ENCODE measurements at places on chromosomes 12 and 14. TPM values are rescaled to one million over a fixed set of nuclear protein-coding genes. Genes with fewer than 3 reads are reported as not detected.

The RNASE3 gene
- not detected for total RNA-seq

GRCh38 chr12:96241846-96242256 lies 47.7 kb downstream of the ELK3 start:
- DNase-seq: peak; percentile 58

The POTEG gene
- total RNA-seq: not detected

DNA sequence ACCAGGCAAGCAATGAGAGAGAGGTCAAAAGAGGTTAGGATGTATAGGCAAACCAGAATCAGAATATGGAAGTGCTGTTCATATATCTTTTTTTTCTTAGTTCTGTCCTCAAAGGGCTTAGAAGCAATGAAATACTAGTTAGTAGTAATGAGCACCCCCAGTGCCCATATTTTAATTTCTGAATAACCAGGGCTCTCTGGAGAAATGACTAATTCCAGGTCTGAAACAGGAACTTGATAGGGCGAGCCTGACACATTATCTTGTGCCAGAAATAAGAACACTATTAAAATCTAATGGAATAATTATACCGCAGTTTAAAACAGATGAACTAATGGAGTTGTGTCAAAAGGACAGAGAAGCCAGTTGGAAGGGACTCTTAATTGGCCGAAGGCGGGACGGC lies 30.9 kb downstream of the BICDL1 start:
- DNase-seq: no peak

DNA sequence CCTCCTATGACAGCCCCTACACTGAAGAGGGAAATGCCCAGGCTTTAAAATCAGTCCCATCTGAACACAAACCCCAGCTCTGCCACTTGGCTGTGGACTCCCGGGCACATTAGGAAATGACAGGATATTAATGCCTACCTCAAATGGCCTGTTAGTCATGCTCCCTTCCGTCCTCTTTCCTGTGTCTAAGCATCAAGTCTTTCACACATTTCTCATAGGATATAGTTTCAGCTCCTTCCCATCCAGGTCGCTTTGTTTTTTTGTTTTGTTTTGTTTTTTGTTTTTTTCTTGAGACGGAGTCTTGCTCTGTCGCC lies 16.1 kb downstream of the PLEK2 start:
- no peak for DNase-seq

GRCh38 chr14:104158827-104159798 lies 20.7 kb downstream of the KIF26A start:
- DNase-seq: peak; percentile 78

The SLC17A8 gene
- not detected for total RNA-seq

GRCh38 chr12:117080661-117081144 lies 18.5 kb downstream of the TESC start:
- DNase-seq: no peak

The PLEKHD1 gene
- total RNA-seq: not detected

DNA sequence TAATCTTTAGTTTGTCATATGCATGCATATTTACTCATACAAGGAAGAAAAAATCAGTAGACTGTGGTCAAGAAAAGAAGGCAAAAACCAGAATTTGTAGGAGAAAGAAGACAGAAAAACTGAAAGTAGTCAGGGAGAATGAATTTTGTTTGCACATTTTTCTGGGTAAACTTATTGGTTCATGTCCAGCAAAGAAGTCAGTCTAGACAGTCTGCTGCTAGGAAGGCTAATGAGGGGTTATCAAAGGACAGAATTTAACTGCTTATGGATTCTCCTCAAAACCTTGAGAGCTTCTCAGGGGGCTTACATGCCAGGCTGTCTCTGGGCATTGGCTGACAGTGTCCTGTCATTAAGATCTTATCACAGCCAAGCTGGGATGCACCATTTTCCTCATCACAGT lies 293.9 kb downstream of the RPAP3 start:
- no peak for DNase-seq

DNA sequence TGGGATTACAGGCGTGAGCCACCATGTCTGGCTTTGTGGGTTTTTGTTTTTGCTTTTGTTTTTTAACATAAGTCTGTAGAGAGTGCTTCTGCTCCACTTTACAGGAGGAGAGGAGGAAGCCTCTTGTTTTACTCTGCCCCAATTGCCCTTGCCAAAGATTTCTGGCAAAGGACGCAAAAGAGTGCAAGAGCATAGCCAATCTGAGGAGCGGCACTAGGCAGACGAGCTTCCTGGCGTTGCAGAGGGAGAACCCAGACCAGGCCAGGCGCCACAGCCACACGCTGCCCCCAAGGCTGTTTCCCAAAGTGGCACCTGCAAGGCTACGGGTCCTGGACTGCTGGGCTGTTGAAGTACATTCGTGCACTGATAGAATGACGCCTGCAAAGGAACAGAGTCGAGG lies 96.2 kb downstream of the BBS10 start:
- DNase-seq: no peak

The DDN gene
- total RNA-seq: 0.52 TPM

The SMIM41 gene
- not detected for total RNA-seq

- DNase-seq: no peak
Observed at GRCh38 chr14:85308531-85309300, 221.2 kb upstream of the FLRT2 start.

GRCh38 chr12:1147821-1148220 lies 156.8 kb downstream of the ERC1 start:
- DNase-seq: no peak

- no peak for DNase-seq
Observed at GRCh38 chr14:36367985-36368774, 47.7 kb upstream of the MBIP start.

- DNase-seq: no peak
Observed at GRCh38 chr12:94873734-94874517, 129.6 kb downstream of the NDUFA12 start.

GRCh38 chr12:109863847-109864712 lies 16.3 kb downstream of the GLTP start:
- DNase-seq: no peak

GRCh38 chr12:125892276-125892675 lies 827.0 kb downstream of the AACS start:
- DNase-seq: no peak

GRCh38 chr12:124389725-124390441 lies 95.0 kb downstream of the RFLNA start:
- no peak for DNase-seq

The IL23A gene
- total RNA-seq: not detected

DNA sequence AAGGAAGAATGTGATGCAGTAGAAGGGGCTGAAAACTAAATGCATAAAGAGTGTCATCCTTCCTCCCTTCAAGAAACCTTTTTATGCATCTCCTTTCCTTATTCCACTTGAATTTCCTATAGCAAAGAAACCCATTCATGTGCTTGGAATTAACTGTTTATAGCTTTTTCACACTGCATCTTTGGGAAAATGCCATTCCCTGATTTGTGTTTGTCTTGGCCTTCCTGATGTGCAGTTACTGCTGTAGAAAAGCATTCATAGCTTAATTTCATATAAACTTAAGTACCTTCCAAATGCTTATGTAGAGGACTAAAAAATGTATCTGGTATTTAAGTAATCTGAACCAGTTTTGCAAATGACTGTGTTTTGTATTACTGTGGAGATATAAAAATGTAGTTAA lies 61.8 kb downstream of the SDR9C7 start:
- DNase-seq: no peak

- peak; percentile 43 for DNase-seq
Observed at GRCh38 chr12:62933220-62933601, 1.7 kb downstream of the PPM1H start.

DNA sequence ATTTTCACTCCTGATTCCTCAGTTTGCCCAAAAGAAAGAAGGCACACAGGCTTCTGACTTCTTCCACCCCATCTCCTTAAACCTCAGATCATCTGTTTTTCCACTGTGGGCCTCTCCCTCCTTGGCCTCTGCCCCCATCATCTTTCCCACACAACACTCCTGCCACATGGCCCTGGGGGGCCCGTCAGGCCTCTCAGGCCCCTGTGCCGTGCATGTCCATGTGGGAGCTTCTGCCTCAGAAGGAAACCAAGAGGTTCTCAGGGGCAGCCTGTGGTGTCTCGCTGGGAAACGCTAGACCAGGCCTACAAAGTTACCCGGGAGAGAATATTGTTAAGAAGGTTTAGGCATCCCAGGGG lies 8.0 kb downstream of the KLHL33 start:
- DNase-seq: no peak

DNA sequence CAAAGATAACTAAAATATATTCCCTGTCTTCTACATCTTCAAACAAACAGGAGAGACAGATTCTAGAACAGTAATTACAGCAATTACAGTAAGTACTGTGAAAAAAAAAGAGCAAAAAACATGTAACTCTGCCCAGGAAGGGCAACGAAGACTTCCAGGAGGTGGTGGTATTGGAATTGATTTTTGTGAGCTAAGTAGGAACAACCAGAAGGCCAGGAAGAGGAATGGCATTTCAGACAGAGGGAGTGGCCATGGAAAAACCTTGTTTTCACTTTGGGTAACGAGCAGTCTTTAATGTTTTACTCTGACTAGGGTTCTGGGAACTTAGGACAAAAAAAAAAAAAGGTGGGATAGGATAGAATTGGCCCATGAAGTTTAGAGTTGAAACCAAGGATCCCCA lies 196.3 kb upstream of the PLEKHG7 start:
- DNase-seq: no peak

GRCh38 chr12:84502907-84503787 lies 409.5 kb downstream of the SLC6A15 start:
- DNase-seq: no peak

The SLC22A17 gene
- 14.1 TPM for total RNA-seq

GRCh38 chr12:48265777-48266176 lies 62.7 kb upstream of the OR10AD1 start:
- no peak for DNase-seq

DNA sequence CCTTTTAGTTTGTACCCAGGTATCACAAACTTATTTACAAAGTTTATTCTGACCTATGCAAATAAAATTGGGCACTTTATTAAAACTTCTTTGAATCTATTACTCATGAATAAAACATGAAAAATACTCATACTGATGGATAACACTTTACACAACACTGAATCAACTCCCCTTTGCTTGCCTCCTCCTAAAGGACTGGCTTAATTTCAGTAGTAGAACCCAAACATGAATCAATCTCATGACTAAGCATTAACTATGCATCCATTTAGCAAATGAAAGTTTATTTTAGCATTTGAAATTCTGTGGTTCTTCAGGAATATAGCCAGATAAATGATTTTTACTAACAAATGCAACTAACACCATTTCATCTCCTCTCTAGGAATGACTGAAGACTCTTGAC lies 32.4 kb downstream of the DENND5B start:
- no peak for DNase-seq

DNA sequence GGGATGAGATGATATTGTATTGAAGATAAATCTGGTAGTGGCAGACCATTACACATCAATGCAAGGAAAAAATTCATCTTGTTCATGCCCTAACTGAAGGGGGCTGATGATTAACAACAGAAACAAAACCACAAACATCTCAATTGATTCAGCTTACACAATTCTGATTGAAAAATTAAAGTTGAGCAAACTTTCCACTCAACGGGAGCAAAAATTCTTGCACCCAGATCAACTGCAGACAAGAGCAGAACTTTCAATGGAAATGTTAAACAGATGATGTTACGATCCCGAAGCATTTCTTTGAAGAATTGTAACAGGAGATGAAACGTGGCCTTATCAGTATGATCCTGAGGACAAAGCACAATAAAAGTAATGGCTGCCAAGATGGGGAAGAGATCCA lies 172.4 kb upstream of the SOX5 start:
- DNase-seq: no peak

DNA sequence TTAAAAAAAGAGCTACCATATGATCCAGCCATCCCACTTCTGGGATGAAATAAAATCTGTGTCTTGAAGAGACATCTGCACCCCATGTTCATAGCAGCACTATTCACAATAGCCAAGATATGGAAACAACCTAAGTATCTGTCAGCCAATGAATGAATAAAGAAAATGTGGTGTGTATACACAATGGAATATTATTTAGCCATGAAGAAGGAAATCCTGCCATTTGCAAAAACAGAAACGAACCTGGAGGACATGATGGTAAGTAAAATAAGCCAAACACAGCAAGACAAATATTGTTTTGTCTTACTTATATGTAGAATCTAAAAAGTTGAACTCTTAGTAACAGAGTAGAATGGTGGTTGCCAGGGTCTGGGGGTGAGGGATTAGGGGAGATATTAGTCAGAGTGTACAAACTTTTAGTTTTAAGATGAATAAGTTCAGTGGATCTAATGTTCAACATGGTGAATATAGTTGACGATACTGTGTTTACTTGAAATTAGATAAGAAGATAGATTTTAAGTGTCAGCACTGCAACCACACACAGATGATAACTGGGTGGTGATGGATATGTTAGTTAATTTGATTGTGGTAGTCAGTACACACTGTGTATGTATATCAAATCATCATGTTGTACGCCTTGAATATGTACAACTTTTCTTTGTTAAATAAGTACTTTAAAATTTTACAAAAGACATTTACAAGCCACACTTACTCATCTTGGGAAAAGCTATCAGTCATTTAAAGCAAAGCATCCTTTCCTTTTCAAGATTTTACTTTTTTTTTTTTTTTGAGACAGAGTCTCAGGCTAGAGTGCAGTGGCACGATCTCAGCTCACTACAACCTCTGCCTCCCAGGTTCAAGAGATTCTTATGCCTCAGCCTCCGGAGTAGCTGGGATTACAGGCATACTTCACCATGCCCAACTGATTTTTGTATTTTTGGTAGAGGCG lies 89.9 kb downstream of the BICD1 start:
- no peak for DNase-seq

The POC1B gene
- total RNA-seq: 8.5 TPM

DNA sequence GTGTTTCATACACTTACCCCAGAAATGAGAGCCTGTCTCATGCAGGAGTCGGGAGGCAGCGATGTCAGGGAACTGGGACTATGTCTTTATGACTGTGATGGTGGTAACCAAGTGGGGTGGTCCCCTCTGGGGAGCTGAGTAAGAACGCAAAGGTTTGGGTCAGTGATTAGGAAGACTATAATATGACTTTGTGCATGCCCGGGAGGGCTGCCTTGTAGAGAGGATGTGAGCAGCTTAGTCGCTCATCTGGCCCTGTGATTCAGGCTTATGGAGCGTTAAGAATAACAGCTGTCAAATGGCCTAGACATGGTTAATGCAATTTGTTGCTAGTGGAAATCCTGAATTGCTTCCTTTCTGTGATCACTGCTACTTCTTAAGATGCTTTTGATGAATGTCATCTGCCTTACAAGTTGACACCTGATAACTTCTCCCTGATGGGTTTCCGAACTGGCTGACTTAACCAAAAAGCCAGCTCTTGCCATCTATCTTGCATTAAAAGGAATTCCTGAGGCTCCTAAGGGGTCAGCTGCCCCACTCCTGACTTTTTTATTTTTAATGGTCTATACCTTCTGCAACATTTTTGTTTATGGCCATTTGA lies 35.4 kb upstream of the AACS start:
- DNase-seq: no peak
